ENCODE measurements at places on chromosomes 1 and 21.

DNA sequence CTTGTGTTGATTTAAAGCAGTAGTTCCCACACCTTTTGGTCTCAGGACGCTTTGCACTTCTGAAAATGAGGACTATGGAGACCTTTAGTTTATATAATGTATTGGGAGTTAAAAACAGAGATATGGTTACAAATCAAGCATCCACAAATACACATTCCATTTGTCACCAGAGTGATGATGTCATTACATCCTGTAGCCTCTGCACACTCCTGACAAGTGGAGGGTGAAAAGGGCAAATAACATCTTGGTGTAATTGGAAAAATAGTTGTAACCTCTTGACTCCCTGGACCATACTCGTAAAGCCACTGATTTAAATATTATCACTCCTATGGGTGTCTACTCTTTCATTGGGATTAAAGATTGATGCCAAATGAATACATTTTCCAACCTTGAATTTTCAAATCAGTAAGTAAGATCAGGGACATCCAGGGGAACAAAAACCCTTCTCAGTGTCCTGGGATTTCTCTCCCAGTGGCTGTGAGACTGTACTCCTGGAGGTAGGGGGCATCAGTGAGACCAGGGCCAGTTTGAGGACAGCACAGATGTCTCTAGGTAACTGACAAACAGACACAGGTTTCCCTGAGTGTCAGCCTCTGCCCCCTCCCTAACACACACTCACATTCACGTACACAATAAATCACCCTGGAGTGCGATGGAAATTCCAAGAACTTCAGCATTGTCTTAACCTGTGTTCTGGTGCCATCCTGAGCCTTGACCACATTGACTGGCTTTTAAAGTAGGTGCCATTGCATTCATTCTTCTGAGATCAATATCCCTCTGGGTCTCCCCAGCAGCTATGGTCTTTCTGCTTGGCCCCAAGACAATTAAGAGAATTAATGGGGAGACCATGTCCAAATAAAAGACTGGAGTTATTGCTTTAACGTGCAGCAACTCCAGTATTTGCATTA lies 63.0 kb downstream of the NR5A2 start:
- no peak for DNase-seq
- H3K27me3 ChIP-seq = peaks cover 14% of the 10 kb centered on the region
- no peaks in the 10 kb centered on the region for H3K36me3 ChIP-seq
- no peak overlapping the region for H3K27ac ChIP-seq
- H3K4me3 ChIP-seq = no peak overlapping the region

DNA sequence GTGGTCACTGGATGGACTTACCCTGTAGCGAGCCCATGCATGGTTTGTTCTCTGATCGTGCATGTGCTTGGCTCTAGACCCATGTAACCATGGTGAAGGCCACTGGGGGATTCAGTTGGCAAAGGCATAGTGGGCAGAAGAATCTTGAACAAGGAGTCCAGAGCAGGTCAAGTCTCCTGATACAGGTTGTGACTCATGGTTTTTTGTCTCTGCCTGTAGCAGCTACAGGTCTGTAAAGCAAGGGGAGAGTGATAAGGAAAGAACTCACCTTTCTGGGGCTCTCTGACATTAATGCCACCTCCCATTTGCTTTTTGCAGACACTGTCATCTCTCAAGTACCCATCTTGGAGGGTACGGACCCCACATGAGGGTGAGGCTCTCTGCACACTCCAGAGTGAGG lies 153.4 kb upstream of the CAMK1G start:
- no peak overlapping the region for H3K27ac ChIP-seq
- H3K27me3 ChIP-seq = peaks cover 19% of the 10 kb centered on the region
- peaks cover 4% of the 10 kb centered on the region for H3K4me1 ChIP-seq

DNA sequence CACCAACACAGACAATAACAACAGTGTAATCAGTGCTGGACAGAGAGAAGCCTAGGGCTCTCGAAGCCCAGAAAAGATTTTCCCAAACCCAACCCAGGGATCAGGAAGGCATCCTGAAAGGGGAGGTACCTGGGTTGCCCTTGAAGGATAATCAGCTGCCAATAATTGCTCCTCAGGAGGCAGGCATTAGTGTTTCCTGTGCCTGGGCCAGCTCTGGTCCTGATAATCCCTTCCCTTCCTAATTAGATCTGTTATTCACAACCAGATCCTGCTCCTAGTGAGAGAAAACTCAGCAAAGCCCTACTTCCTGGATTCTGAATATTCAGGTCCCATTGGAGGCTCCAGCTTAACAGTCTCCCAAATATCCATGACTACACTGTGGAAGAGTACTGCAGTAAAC lies 117.4 kb downstream of the DMRTA2 start:
- DNase-seq = no peak
- no peak overlapping the region for H3K4me3 ChIP-seq
- no peak overlapping the region for H3K27ac ChIP-seq
- H3K36me3 ChIP-seq = no peaks in the 10 kb centered on the region
- no peaks in the 10 kb centered on the region for H3K27me3 ChIP-seq
- H3K4me1 ChIP-seq = no peaks in the 10 kb centered on the region

DNA sequence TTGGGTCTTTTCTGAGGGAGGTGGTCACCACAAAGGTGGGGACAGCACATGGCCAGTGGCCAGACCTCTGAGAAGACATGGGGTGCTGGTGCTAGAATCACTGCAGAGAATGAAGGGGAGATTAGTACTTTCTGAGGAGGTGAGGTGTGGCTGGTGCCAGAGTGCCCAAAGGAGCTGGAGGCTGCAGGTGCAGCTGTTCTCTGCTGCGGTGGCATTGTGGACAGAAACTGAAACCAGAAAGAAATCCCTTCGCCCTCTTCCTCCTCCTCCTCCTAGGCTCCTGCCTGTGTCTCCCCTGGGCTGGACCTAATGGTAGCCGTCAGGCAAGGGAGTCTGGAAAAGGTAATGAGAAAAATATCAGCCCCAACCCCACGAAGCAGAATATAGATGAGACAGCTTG lies 261.7 kb downstream of the TM2D1 start:
- H3K4me1 ChIP-seq = peaks cover 2% of the 10 kb centered on the region
- no peaks in the 10 kb centered on the region for H3K36me3 ChIP-seq
- H3K27me3 ChIP-seq = no peaks in the 10 kb centered on the region
- H3K27ac ChIP-seq = no peak overlapping the region

- DNase-seq = no peak
- peaks cover 2% of the 10 kb centered on the region for H3K36me3 ChIP-seq
- H3K27ac ChIP-seq = no peak overlapping the region
- peaks cover 10% of the 10 kb centered on the region for H3K4me1 ChIP-seq
- no peaks in the 10 kb centered on the region for H3K27me3 ChIP-seq
Observed at GRCh38 chr1:246776923-246777322, 52.7 kb downstream of the SCCPDH start.

DNA sequence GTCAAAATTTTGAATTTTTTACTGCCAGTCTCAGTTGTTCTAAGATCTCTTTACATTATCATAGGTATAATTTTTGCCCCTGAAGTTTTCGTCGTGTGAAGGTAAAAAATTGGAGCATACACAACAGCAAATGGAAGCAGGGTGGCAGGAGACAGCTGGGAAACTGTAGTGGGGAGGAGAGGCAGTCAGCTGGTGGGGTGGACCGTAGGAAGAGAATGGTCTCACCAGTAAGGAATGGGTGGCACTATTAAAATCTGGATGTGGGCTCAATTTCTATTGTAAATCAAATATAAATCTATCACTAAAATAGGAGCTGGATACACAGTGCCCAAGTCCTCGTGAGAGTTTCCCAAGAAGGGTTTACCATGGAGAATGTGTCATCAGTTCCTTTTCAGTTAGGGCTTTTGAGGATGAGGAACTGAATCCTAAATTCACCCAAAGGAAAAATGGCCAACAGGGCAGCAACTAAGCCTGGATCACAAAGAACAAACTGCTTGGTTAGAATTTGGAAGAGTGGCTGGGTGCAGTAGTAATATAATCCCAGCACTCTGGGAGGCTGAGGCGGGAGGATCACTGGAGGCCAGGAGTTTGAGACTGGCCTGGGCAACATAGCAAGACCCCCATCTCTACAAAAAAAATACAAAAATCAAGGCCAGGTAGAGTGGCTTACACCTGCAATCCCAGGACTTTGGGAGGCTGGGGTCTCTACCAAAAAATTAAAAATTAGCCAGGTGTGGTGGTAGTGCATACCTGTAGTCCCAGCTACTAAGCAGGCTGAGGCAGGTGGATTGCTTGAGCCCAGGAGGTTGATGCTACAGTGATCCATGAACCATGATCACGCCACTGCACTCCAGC lies 10.5 kb upstream of the IRF2BP2 start:
- H3K27ac ChIP-seq = no peak overlapping the region
- H3K36me3 ChIP-seq = no peaks in the 10 kb centered on the region
- no peak overlapping the region for H3K4me3 ChIP-seq
- no peaks in the 10 kb centered on the region for H3K27me3 ChIP-seq
- DNase-seq = no peak

DNA sequence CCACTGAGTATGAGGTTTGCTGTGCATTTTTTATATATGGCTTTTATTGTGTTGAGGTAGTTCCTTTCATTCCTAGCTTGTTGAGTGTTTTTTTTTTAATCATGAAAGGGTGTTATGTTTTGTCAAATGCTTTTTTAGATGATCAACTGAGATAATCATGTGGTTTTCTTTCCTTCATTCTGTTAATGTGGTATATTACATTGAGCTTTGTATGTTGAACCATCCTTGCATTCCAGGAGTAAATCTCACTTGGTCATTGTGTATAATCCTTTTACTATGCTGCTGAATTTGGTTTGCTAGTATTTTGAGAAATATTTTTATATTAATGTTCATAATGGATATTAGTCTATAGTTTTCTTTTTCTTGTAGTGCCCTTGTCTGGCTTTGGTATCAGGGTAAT lies 11.1 kb upstream of the ZBTB40 start:
- peaks cover 3% of the 10 kb centered on the region for H3K36me3 ChIP-seq
- H3K4me1 ChIP-seq = no peaks in the 10 kb centered on the region
- peaks cover 11% of the 10 kb centered on the region for H3K27me3 ChIP-seq
- H3K27ac ChIP-seq = no peak overlapping the region
- DNase-seq = no peak

- H3K4me1 ChIP-seq = no peaks in the 10 kb centered on the region
- no peak overlapping the region for H3K27ac ChIP-seq
- no peak for DNase-seq
- H3K36me3 ChIP-seq = peaks cover 15% of the 10 kb centered on the region
- no peaks in the 10 kb centered on the region for H3K27me3 ChIP-seq
Observed at GRCh38 chr1:174534789-174535188, 87.0 kb downstream of the GPR52 start.

DNA sequence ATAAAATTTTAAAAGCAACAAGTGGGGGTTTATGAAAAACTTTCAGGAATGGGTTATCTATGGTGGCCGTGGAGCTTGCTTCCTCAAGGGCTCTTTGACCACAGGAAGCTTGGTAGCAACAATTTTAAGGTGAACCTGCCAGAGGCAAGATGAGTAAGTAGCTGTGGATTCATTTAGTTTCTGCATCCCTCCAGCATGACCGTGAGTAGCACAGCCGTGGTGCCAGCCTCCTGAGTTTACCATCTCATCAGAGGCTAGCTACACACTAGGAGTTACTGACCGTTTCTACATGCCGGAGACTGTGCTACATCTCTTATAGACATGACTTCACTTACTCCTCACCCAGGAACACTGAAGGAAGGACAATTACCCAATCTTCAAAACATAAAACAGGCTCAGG lies 30.1 kb upstream of the PLEKHG5 start:
- no peak overlapping the region for H3K27ac ChIP-seq
- H3K4me3 ChIP-seq = no peak overlapping the region
- peaks cover 22% of the 10 kb centered on the region for H3K36me3 ChIP-seq
- H3K4me1 ChIP-seq = peaks cover 2% of the 10 kb centered on the region

DNA sequence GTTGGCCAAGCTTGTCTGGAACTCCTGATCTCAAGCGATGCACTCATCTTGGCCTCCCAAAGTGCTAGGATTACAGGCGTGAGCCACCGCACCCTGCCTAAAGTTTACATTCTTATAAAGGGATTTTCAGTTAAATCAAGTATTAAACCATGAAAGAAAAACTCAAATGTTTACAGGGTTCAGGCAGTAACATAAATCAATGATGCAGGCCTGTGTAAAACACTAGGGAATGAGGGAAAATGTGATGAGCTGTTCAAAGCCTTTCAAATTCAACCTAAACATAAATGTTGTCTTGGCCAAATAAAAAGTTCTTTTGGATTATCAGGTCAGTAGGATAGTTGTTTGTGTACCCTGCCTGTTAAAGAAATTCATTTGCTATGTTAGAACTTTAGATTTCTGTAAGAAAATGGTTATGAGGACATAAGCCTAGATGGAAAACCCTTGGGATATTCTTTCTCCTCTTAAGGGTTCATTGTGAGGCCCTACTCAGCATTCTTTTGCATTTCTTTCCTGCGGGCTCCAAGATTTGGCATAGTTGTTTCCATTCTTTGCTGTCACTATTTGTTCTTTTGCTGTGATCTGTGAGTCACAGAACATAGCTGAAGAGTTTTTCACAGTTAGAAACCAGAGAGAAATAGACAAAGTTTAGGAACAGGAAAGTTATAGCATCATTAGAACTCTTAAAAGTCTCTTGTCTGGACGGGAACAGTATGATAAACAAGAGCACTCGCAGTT lies 8.9 kb upstream of the ZRANB2 start:
- no peaks in the 10 kb centered on the region for H3K36me3 ChIP-seq
- DNase-seq = no peak
- H3K4me3 ChIP-seq = no peak overlapping the region
- H3K27me3 ChIP-seq = peaks cover 8% of the 10 kb centered on the region
- H3K27ac ChIP-seq = no peak overlapping the region

DNA sequence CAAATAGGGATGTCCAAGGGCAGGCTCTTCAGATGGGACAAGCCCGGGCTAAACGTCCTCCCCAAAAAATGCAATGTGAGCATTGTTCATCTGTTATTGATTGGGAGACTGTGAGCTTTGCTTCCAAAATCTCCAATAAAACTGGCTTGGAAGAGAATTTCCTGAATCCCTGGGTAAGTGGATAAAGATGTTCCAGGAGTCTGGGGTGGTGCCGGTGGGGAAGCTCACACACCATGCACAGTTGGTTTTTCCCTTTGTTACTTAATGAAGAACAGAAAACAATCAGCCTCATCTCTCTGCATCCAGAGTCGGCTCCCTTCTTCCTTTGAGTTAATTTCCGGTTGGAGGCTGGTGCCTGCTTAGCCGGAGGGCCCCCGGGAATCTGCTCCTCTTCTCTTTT lies 72.1 kb upstream of the ZBTB40 start:
- no peak for DNase-seq
- H3K27ac ChIP-seq = no peak overlapping the region
- H3K4me3 ChIP-seq = no peak overlapping the region
- no peaks in the 10 kb centered on the region for H3K27me3 ChIP-seq
- H3K36me3 ChIP-seq = no peaks in the 10 kb centered on the region

DNA sequence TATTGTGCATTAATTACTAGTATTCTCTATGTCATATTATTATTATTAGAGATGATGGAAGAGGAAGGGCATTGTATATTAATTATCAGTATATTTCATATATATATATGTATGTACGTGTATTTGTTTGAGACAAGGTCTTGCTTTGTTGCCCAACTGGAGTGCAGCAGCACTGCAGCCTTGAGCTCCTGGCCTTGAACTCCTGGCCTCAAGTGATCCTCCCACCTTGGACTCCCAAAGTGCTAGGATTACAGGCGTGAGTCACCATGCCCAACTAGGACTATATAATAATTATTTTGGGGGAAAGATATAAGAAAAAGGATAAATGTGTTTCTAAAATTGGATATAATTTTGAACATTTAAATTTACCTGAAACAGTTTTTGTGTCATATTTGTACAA lies 63.2 kb upstream of the USP24 start:
- H3K27ac ChIP-seq = no peak overlapping the region
- no peaks in the 10 kb centered on the region for H3K36me3 ChIP-seq
- H3K4me3 ChIP-seq = no peak overlapping the region
